A172 (cell line): ENCODE measurements at places on chromosomes 7 and 10. TPM values are rescaled to one million over a fixed set of nuclear protein-coding genes. Genes with fewer than 3 reads are reported as not detected.

JCAD gene
- total RNA-seq: 3.2 and 4.2 TPM in 2 replicates

EPDR1 gene
- total RNA-seq: 51.9 and 64.0 TPM in 2 replicates

CDH23 gene
- total RNA-seq: 0.14 and 0.29 TPM in 2 replicates

DNA sequence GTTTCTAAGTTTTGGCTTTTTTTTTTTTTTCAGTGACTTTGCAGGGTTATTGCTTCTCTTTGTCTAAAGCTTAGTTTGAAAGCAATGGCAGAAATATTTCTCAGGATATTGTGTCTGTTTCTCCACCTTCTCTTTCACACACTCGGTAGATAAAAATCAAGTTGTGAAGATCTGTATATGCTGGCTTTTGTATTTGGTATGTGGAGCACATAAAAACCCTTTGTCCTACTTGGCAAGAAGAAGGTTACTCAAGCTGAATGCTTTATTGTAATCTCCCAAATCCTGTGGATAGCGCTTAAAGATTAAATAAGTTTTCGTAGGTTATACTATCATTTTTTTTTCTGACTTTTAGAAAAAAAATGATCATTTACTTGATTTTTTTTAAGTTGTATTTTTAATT lies 172.4 kb downstream of the CDCA7L start:
- no peak for DNase-seq

DNA sequence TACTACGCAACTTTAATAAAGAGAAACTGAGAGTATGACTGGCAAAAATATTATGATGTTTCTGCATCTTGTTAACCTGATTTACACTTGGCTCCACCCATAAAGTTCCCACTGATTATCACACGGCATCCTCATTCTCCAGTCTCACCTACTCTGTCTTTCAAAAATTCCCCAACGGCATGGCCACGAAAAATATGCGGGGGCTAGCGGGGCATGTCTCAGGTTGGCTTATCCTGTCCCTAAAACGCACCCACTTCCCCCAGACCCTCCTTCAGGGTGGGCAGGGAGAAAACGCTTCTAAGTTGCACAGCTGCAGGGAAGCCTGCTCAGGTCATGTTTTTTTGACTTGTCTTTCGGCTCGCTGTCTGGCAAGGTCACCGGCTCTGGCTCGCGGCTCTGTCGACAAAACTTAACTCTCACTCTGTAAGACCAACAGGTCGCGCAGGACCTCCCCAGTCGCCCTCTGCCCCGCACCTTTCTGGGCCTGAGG lies 3.8 kb downstream of the CDK6 start:
- DNase-seq: no peak

- peak; percentile 17 for DNase-seq
Observed at GRCh38 chr7:29723599-29723998, 82.7 kb upstream of the WIPF3 start.
